ENCODE measurements at places on chromosomes 6 and 20.

GRCh38 chr20:13301596-13301995, 80.5 kb downstream of the ISM1 start:
- no peak for DNase-seq

DNA sequence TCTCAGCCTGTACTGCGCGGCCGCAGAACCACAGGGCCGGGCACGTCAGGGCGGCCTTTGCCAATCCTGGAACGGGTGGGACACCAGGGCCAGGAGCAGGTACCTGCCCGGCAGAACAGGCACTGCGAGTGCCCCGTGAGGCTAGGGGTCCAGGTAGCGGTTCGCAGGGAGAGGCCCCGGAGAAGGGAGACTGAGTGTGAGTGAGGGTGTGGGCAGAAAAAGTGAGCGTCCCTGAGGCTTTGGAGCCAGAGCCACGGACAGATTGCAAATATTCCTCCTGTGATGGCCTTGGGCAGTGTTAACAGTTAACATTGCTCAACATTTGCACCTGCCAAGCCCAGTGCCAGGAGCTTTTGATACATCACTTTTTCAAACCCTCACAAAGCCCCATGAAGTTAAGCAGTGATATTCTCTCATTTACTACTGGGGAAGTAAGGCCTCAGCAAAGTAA, 491 bp downstream of the GNMT start:
- no peak for DNase-seq

- DNase-seq, result no peak
Observed at GRCh38 chr6:5093231-5094015, 8.3 kb downstream of the PPP1R3G start.

- no peak for DNase-seq
Observed at GRCh38 chr6:39471954-39472659, 149.6 kb upstream of the KCNK16 start.

GRCh38 chr6:105900125-105900937, 185.8 kb upstream of the PRDM1 start:
- no peak for DNase-seq

- no peak for DNase-seq
Observed at GRCh38 chr6:41216616-41217015, 11.5 kb upstream of the TREML4 start.

GRCh38 chr6:16174416-16175078, 45.7 kb downstream of the MYLIP start:
- DNase-seq, result no peak

GRCh38 chr20:12999201-12999600, 9.6 kb upstream of the SPTLC3 start:
- DNase-seq, result no peak

- DNase-seq, result no peak
Observed at GRCh38 chr20:48604936-48605335, 222.9 kb downstream of the PREX1 start.

DNA sequence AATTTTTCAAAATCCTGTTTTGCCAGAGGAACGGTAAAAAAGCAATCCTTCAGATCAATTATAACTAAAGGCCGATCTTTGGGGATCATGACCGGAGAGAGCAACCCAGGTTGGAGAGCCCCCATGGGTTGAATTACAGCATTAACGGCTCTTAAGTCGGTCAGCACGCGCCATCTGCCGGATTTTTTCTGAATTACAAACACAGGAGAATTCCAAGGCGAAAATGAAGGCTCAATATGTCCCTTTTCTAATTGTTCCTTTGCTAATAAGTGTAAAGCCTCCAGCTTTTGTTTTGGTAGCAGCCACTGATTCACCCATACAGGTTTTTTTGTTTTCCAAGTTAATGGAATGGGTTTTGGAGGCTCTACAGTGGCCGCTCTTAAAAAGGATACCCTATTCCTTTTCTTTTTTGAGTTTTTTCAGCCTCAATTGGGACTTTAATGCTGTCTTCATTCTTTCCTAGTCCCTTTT, 16.9 kb upstream of the PTCRA start:
- DNase-seq, result peak; percentile 24

DNA sequence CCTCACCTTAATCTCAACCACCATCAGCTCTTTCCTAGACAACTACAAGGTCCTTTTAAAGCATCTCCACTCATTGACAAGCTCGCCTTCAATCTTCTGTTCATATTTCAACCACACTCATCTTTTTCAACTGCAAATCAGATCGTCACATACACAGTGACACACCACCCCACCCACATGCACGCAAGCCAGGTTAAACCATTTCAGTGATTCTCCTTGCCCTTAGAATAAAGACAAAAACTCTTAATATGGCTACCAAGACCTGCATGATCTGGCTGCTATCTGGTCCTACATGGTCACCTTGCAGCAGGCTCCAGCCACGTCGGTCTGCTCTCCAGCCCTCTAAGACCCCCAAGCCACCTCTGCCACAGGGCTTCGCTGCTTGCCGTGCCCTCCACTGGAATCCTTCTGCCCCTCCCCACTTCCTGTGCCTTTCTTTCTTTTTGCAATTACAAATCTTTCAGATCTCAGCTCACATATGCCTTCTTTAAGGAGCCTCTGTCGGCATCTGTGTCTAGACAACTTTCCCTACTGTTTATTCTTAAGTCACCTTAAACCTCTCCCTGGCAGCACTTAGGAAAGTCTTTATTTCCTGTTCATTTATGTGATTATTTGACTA, 507.3 kb upstream of the ARID1B start:
- DNase-seq, result no peak

GRCh38 chr6:75089151-75089897, 116.5 kb downstream of the COL12A1 start:
- no peak for DNase-seq

- peak; percentile 71 for DNase-seq
Observed at GRCh38 chr20:63006540-63007359, at the start of gene BHLHE23. TSS of gene BHLHE23 (minus strand) at chr20:63006964. CDS start at chr20:63006774, 190 bp downstream.

- DNase-seq, result no peak
Observed at GRCh38 chr6:108581237-108581931, 20.7 kb downstream of the FOXO3 start.

- DNase-seq, result no peak
Observed at GRCh38 chr6:15575357-15576033, 87.3 kb downstream of the DTNBP1 start.

DNA sequence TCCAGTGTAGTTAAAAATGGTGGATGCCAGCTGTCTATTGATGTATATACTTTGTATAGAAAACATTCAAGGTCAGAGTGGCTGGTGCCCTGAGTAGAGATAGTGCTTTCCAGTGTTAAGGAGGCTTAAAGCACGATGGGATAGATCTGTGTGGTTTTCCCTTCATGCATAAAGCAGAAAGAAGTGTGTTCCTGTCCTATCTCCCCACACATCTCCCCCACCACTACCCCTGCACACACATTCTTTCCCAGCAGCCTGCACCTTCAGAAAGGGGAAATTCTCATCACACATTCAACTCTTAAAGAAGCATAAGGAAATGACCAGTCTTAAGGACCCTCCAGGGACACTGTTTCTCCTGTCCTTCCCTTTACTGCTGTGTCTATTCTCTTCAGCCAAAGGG, 221.7 kb upstream of the TAB2 start:
- DNase-seq, result no peak

DNA sequence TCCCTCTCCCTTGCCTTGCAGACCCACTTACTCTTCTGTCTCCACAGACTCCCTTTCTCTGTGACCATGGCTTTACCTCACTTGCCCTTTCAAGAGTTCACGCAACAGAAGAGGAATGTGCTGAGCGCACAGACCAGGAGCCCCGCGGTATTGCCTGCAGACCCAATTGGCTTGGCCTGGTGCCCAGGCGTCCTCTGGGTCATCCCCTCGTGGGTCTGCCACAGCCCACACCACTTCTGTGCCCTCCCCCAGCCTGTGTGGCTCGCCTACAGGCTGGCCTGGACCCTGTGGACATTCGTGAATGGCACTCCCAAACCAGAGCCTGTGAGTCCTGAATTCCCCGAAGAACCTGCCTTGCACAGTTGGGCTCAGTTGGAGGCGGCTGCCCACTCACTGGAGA, 15.3 kb upstream of the NINL start:
- no peak for DNase-seq

GRCh38 chr6:108895571-108895970, 47.3 kb downstream of the ARMC2 start:
- DNase-seq, result no peak

- DNase-seq, result no peak
Observed at GRCh38 chr6:52696418-52696817, 25.5 kb downstream of the TMEM14A start.

DNA sequence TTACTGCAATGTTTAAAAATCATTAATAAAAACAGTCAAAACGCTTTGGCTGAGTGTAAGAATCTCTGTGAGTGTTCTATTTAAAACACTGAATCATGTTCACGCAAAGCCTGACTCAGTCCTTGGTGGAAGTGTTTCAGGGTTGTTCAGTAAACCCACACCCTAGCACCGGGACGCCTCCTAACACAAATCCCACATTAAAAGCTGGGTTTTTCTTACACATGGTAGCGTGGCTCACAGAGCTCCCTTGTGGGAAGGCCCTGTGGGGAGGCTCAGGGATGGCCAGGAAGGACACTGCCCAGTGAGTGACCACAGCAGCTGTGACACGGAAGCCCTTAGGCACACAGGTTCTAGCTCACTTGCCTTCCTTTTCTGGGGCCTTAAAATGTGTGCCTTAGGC, 80.2 kb downstream of the GMPR start:
- no peak for DNase-seq

- no peak for DNase-seq
Observed at GRCh38 chr6:146357578-146358430, 185.8 kb upstream of the RAB32 start.

DNA sequence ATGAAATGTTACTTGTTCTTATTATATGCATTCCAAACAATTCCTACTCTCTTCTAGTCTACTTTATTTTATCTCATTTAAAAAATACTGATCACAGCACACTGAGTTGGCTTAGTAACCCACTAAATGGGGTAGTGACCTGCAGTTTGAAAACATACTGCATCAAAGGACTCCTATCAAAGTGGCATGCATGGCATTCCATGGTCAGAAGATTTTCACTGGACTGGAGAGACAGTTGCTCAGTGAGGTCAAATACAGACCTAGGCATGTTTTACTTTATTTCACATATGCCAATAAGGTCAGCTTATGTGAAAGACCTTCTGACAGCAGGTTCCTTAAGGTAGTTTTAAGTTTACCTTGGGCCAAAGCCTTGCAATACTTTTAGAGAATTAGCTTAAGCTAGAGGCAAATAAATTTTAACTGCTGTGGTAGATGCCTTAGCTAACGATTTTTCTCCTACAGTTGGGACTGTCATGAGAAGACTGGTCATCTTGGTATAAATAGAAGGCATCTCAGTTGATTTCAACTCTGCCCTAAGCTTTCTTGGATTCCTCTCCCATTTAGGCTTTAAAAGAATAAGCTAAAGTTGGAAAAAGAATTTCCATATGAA, 35.1 kb downstream of the TPD52L1 start:
- no peak for DNase-seq

DNA sequence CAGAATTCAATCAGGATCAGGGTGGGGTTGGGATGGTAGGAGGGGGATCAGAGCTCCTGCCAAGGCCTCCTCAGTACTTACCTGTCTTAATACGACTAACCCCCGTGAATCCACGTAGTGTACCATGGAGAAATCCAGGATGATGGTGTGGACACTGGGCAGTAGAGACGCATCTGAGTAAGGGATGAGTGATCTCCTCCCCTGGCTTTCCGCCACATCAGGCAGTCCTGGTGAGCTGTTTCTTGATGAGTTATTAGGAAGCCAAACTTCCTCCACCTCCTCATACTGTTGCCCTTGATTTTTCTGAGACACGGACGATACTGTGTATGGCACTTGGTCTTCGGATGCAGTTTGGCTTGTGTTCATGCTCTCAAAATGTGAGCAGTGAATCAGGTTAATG, 34.2 kb upstream of the SRPK1 start:
- DNase-seq, result no peak

GRCh38 chr20:33679758-33680485, 5.7 kb upstream of the NECAB3 start:
- DNase-seq, result peak; percentile 80

All from GM13976 (cell line).